Activated T-cell treated with anti-CD3 and anti-CD28 coated beads, Interleukin-2, amount 50 U/mL, for 4 hours (primary cell): ENCODE measurements at places on chromosomes 1 and 21. TPM values are rescaled to one million over a fixed set of nuclear protein-coding genes. Genes with fewer than 3 reads are reported as not detected.

GADD45A gene
- 56.9 TPM for total RNA-seq

FCGR2B gene
- not detected for total RNA-seq

SPATA46 gene
- not detected for total RNA-seq

CFAP74 gene
- not detected for total RNA-seq

RHD gene
- total RNA-seq = not detected

TMPRSS3 gene
- 2.0 TPM for total RNA-seq

CGN gene
- total RNA-seq = 1.0 TPM

SORT1 gene
- 1.6 TPM for total RNA-seq

LMOD1 gene
- total RNA-seq = not detected

FCMR gene
- 24.8 TPM for total RNA-seq

ASCL5 gene
- not detected for total RNA-seq

PSMB4 gene
- 641 TPM for total RNA-seq

KRTAP19-3 gene
- total RNA-seq = not detected

GJB4 gene
- total RNA-seq = not detected

AZIN2 gene
- 0.30 TPM for total RNA-seq

TRMT13 gene
- total RNA-seq = 26.3 TPM

WNT2B gene
- 0.05 TPM for total RNA-seq

SRRM1 gene
- total RNA-seq = 202 TPM

LEFTY2 gene
- not detected for total RNA-seq

RGS4 gene
- not detected for total RNA-seq

OR2L8 gene
- not detected for total RNA-seq

EFNA3 gene
- total RNA-seq = 2.0 TPM

SH2D5 gene
- 1.1 TPM for total RNA-seq

ERICH3 gene
- total RNA-seq = not detected

RAB25 gene
- 0.63 TPM for total RNA-seq

ANKRD35 gene
- total RNA-seq = 0.42 TPM

KRTAP24-1 gene
- total RNA-seq = not detected

POU3F1 gene
- total RNA-seq = 0.91 TPM

SLC5A3 gene
- 10.1 TPM for total RNA-seq

ADORA1 gene
- total RNA-seq = not detected

YBX1 gene
- total RNA-seq = 1,366 TPM

SETD4 gene
- total RNA-seq = 18.8 TPM

PTPRF gene
- 0.86 TPM for total RNA-seq

GBP5 gene
- total RNA-seq = 63.4 TPM

ZMYND12 gene
- total RNA-seq = 0.11 TPM
